ENCODE measurements at places on chromosomes 3 and 15.

DNA sequence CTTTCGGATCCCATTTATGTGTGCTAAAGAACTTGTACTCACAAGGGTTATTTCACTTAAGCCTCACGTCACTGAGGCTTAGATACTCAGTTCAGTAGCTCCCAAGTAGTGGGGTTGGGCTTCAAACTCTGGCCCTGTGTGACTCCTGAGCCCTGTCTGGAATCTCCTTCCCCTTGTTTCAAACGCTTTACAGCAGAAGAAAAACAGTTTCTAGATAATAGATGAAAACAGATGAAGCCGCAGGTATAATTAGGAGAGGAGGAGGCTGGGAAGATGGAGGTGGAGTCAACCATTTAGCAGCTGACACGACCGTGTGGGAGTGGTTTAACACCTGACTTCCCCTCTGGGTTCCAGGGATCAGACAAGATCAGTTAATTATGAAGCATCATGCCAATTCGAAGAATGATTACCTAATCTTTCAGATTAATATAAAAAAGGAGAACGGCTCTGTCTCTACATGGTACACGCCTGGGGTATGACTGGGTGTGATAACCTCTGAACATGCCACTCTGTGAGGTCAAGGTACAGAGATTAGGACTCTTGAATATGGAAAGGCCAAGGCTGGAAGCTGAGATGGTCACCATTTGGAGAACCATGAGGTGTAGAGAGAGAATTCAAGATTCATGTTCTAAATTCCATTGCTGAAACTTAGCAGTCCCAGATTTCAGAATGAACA, 31.1 kb downstream of the TPM1 start:
- no peak for DNase-seq

GRCh38 chr3:171013822-171014748, 12.4 kb downstream of the SLC2A2 start:
- DNase-seq: no peak

- no peak for DNase-seq
Observed at GRCh38 chr3:79661896-79662295, 105.9 kb downstream of the ROBO1 start.

DNA sequence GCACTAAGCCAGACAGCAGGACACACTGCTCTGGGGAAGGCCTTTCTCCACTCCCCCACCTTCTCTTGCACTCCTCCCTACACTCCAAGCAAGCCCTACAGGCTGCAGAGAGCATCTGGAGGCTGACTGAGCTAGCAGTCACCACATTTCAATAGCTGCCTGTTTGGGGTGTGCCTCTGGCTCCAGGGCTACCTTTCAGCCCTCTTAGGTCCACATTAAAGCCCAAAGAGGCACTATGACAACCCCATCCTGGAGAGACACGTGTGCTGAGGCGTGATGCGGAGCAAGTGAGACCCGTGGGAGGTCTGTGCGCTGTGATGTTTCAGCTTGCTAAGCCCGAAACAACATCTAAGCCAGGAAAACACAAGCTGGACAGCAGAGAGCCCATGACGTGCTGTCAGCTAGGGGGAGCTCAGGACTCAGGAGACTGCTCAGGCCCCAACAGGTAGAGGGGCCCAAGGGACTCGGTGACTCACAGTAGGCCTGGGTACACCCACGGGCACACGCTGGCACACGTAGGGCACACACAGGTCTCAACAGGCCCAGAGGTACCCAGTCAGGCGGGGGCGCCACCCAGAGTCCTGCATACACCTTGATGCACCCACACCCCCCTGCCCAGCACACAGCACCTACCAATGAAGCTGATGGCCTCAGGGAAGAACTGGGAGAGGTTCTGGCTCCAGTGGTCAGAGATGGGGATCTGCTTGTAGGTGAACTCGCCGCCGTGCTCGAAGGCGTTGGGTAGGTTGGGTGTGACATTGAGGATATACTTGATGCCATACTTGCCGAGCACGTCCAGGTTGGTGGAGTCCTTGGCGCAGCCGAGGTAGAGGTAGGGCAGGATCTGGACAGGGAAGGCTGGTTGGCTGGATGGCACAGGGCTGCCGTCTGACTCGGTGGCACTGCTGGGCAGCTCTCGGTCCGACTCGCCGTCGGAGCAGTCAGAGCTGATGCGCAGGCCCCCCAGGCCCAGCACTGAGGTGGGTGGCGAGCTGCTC, 2.8 kb downstream of the DUSP7 start:
- peak; percentile 40 for DNase-seq

- DNase-seq: no peak
Observed at GRCh38 chr15:84910928-84911623, 26.6 kb downstream of the SLC28A1 start.

GRCh38 chr15:78507831-78508160, 419 bp downstream of the HYKK start:
- no peak for DNase-seq

DNA sequence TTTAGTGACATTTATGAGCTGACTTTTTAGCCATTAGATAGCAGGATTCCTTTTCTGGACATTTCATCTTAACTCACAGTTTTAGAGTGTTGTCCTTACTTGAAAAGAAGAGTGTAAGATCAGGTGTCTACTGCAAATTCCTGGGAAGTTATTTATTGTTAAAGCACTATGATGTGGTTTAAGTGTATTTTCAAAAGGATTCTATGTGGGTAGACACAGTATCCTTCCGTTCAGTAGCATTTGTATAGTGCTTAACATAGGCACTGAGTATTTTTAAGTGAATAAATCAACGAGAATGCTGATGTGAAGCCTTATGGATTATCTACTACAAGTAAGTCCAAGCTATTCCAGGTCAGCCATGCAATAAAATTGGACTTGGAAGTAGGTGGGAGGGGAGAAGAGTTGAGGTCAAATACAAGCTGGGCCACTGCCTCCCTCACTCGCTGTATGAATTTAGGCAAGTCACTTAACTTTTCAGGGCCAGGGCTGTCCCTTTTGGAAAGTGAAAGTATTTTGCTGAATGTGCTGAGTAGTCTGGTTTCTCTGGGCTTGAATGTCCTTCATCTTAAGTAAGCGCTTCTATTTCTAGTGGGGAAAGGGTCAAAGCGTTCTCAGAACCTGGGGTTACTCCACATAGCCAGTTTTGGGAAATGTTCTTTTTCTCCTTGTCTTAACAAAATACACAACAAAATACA, 48.6 kb downstream of the GAP43 start:
- DNase-seq: no peak

DNA sequence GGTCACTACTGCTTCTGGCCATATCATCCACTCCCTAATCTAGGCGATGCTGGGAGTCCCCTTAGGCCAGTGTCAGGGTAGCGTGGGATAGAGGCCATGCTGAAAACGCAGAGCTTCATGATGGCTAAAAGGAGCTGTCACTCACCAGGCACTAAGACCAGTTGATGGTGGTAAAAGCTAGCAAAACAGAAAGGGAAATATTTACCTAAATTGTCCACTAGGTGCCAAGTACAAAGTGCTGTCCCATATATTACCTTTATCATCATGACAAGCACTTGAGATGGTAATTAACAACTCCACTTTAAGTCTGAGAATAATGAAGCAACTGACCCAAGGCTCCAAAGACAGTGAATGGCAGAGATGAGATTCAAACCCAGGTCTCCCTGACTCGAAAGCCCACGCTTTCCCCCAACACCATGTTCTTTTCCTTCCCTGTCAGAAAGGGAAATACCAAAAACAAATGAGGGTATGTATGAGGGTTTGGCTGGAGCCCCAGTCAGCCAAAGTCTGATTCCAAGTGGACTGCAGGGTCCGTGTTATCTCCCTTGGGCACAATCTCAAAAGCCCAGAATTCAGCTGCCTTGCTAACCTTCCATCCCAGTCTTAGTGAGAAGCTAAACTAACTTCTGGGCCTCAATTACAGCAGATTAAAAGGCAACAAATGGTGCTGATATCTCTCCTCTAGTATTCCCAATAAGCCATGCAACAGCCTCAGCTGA, 84.7 kb downstream of the RBPMS2 start:
- DNase-seq: no peak

DNA sequence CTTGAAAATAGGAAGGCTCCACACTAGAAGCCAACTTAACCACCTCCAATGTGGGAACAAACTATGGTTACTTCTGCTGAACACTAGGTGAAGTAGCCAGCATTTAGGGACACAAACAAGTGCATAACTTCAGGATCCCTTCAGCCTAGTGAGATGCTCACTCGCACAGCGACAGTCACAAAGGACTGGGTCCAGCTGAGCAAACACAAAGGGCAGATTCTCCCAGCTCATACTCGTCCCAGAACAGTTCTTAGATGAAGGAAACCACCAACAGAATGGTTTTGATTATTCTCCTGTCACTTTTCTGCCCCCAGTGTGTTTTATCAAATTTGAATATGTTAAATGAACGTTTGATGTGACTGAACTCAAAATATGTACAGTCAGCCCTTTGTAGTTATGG, 201.6 kb downstream of the KCNAB1 start:
- no peak for DNase-seq

- no peak for DNase-seq
Observed at GRCh38 chr3:9622438-9622837, 26.9 kb upstream of the MTMR14 start.

DNA sequence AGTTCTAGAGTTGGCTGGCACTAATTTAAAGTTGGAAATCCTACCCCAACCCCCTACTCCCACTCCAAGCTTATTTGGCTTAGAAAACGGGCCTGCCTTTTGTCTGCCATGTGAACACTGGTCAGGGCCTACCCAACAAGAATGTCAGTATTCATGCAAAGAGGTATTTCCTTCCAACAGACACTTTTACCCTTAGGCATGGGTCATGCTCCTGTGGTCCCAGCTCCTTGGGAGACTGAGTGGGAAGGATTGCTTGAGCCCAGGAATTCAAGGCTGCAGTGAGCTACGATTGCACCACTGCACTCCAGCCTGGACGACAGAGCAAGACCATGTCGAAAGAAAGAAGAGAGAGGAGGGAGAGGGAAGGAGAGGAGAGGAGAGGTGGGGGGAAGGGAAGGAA, 137.5 kb upstream of the LRTM1 start:
- no peak for DNase-seq

GRCh38 chr3:51975852-51976549, 1.1 kb downstream of the ABHD14A start:
- DNase-seq: peak; percentile 42

GRCh38 chr3:185759512-185759911, 65.3 kb downstream of the IGF2BP2 start:
- no peak for DNase-seq

- no peak for DNase-seq
Observed at GRCh38 chr15:80317389-80318182, 65.6 kb upstream of the CTXND1 start.
